ENCODE measurements at places on chromosomes 11 and 22.

DNA sequence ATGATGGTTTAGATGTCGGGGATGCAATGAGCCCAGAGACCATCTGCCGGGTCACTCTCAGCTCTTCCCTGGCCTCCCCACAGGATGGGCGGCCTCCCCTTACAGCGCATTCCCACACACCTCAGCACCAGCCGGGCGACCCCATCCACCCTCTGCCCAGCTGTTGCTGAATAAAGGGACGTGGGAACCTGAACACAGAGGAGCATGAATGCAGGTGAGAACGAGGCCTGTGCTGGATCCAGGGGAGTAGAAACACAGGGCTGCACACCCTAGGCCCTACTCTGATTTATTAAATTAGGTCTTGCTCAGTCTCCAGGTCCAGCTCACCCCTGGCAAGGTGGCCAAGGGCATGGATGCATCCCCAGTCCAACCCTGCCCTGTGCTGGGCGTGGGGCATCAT is 180.5 kb downstream of the CTTN start:
- DNase-seq = no peak

DNA sequence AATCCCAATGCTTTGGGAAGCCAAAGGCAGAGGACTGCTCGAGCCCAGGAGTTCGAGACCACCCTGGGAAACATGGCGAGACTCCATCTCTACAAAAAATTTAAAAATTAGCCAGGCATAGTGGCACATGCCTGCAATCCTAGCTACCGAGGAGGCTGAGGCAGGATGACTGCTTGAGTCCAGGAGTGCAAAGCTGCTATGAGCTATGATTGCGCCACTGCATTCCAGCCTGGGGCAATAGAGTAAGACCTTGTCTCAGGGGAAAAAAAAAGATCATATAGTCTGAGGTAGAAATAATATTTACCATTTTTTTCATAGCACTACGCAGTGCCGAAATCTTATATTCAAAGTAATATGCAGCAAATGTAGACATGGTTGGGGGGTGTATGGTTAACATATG is 47.8 kb downstream of the MRTFA start:
- no peak for DNase-seq

GRCh38 chr11:78654071-78654470 is 79.4 kb upstream of the NARS2 start:
- DNase-seq = no peak

GRCh38 chr11:107677924-107678631 is 33.8 kb downstream of the SLN start:
- DNase-seq = no peak

GRCh38 chr11:61482513-61482912 is 26.0 kb upstream of the LRRC10B start:
- no peak for DNase-seq
